Stimulated activated CD4-positive, alpha-beta T cell treated with anti-CD3 and anti-CD28 coated beads, Interleukin-1b, Interleukin-23, amount 100 ng/mL, for 1 hour (primary cell): ENCODE measurements at places on chromosomes 7 and 10.

DNA sequence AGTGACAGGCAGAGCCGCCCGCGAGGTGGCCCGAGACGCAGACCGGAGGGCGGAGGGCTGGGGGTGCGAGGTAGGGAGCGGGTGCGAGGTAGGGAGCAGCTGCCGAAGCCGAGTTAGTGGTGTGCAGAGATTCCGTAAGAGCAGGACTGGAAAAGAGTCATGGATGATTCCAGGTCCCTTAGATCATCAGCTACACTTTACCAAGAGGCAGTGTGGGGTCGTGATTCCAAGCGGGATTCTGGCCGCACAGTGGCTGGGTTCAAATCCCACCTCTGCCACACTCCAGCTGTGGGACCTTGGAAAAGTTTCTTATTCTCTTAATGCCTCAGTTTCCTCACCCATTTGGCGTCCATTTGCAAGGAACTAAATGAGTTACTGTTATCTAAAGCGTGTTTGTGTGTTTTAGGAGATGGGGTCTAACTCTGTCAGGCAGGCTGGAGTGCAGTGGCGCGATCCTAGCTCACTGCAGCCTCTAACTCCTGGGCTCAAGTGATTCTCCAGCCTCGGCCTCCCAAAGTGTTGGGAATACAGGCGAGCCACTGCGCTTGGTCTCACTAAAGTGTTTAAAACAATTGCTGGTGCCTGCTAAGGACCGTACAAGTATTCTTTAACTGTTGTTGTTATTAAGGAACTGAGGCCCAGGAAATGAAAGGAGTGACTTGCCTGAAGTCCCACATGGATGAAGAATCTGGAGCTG lies 1.1 kb downstream of the NDUFB2 start:
- DNase-seq = no peak

- no peak for DNase-seq
These were observed at the start of gene SCRN1 for GRCh38 chr7:29989257-29989995. Gene SCRN1 (minus strand): TSS chr7:29989801. CDS start chr7:29969067, 20,734 bp downstream.

GRCh38 chr7:125506331-125506730 lies 576.7 kb upstream of the POT1 start:
- DNase-seq = no peak

DNA sequence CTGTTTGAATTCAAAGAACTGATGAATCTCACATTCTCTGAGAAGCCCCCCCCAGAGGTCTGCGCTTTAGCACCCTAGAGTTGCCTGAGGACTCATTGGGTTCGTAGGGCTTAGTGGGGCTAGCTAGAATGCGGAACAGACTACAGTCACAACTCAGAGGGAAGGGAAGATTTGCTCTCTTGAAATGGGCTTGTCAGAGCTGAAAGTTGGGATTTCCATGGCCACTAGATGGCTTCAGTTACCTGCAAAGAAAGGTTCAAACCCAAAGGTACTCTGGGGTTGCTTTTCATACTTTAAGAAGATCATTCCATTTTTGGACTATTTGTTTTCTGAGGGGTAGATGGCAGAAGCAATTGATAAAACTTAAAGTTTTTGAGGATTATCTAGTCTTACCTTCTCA lies 205.0 kb downstream of the BBS9 start:
- DNase-seq = no peak

GRCh38 chr7:37408291-37409228 lies 40.1 kb downstream of the ELMO1 start:
- peak; percentile 3 for DNase-seq

- peak; percentile 83 for DNase-seq
These were observed at the start of gene IPMK for GRCh38 chr10:58267713-58268453. Gene IPMK (minus strand): TSS chr10:58267894. CDS start chr10:58267611, 283 bp downstream.

- DNase-seq = no peak
These were observed 123.0 kb downstream of the IDE start for GRCh38 chr10:92450896-92451295.

DNA sequence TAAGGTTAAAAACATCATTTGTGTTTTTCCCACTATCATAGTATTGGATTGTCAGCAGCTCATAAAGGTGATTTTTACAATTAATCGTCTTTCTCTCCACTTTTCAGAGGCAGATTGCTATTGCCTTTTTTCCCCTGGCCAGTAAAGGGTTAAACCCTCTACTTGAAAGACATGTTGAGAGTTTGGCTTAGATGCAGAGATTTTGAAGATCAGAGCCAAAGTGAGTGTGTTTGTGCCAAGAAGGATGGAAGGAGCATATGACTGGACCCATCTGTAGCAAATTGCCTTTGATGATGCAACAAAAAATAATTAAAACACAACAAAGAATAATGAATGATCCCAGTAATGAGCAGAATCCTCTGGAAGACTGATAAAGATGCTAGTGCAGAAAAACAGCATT lies 373.1 kb downstream of the MALRD1 start:
- no peak for DNase-seq

- no peak for DNase-seq
These were observed 53.4 kb downstream of the ALOX5 start for GRCh38 chr10:45427262-45427969.

- no peak for DNase-seq
These were observed 31.2 kb upstream of the KCTD7 start for GRCh38 chr7:66597461-66597860.
